ENCODE measurements at places on chromosomes 7 and 10.

GRCh38 chr7:5620459-5620881 lies 161.0 kb downstream of the RNF216 start:
- no peak for DNase-seq

DNA sequence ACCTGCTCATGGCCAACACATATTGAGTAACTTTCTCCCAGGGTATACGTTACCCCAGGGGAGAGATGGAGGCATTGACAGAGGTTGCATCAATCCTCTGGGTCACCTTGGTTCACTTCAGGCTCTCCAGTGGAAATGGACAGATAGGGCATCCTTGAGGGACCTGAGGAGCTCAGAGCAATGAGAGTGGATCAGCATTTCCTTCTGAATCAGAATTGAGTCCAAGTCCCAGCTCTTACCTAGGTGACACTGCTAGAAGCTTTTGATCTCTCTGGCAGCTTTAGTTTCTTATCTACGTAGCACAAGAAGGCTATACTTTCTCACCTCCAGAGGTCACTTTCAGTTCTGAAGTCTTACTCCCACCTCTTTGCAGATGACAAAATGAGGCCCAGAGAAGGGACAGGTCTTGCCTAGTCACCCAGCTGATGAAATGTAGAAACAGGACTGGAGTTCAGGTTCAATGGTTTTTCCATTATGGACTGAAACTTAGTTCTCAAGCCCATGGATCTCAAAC lies 35.2 kb downstream of the PANK1 start:
- DNase-seq: no peak

DNA sequence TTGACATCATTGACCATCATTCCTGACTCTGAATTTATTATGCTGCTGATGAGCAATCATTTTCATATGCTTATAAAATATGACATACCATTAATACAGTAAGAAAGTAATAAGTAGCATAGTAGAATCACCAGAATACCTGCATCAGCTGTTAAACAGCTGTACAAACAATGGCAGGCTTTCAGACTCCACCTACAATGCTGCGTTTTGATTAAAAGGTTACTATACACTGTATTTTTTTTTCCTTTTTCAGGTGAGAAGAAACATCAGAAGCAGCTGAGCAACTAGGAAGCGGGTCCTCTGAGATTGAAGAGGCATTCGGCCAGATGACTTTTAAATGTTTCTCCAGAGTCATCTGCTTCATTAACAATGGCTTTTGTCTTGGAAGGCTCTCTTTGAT lies 7.1 kb downstream of the ASNS start:
- no peak for DNase-seq

DNA sequence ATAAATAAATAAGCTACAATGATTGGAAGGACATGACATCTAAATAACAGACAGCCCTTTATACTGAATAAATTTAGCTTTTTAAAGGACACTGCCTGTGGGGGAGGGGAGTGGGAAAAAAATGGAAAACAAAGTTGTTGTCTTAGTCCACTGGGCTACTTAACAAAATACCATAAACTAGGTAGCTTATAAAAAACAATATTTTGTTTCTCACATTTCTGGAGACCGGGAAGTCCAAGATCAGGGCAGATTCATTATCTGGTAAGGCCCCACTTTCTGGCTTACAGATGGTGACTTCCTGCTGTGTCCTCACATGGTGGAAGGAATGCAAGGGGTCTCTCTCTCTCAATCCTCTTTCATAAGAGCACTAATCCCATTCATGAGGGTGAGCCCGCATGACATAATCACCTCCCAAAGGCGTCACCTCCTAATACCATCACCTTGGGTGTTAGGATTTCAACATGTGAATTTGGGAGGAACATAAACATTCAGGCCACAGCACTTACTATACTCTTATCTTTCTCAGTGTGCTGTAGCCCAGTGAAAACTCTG lies 43.0 kb downstream of the DNAJC12 start:
- DNase-seq: no peak

GRCh38 chr7:130655286-130655685 lies 13.3 kb downstream of the COPG2 start:
- no peak for DNase-seq

DNA sequence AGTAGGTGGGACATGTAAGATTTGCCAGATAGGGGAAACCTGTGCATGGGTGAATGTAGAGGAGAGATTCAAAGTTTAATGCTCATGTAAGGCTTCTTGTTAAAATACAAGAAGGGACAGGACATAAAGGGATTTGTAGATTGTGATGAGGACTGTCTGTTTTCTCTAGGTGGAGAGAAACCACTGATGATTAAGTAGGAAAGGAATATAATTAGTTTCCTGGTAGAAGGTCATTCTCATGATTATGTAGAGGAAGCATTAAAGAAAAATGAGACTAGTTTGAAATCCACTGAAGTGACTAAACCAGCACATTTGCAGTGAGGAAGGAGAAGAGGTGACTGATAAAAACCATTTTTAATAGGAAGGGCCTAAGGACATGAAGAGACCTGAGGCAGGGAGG lies 19.6 kb upstream of the MACC1 start:
- no peak for DNase-seq

- no peak for DNase-seq
Measured at GRCh38 chr10:95588025-95588424, 26.9 kb upstream of the SORBS1 start.

DNA sequence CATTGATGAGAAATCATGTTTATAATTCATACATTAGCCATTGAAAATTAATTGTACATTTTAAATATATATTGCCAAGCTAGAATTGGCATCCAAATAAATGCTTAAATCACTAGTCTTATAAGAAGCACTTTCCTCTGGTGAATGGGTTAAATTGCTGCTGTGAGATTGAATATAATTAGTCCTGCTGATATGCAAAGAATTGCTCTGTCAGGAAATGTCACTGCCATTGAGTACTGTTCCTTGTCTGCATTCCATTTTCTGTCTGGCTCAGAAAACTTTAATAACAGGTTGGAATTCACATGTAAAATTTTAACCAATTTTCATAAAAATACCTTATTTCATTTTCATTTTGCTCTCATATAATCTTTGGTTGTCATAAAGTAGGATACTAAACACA lies 589.1 kb downstream of the MAGI2 start:
- DNase-seq: no peak

DNA sequence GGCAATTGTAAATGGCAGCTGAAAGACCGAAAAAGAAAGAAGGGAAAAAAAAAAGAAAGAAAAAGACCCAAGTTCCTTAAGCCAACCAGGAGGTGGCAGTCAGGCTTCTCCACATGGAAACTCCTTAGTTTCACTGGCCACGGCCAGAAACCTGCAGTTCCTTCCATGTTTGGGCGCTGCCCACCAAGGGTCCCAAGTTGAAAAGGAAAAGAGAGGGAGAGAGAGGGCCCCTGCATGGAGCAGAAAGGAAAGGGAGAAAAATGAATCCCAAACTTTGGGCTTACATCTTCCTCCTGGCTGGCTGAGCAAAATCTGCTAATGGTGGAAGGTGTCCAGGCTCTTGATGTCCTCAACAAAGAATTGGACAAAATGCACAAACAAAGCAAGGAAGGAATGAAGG lies 31.8 kb upstream of the ABCA13 start:
- DNase-seq: no peak

GRCh38 chr10:1485357-1485756 lies 252.0 kb downstream of the ADARB2 start:
- DNase-seq: no peak

DNA sequence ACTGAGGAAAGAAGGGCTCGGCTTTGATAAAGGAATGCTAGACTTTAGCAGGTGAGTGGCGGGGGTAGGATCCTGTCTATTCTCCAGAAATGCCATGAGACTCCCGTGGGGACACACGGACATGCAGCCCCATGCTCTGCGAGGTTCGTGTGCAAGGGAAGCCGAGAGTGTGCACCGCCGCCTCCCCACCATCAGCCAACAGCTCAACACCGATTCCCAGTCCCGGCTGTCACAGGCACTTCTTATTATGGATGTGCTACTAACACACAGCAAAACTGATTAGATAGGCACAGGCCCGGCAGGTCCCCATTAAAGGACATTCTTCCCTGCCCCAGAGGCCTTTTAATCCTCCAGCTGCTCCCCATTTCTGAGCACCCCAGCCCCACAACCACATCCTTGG lies 154.4 kb downstream of the PRKAG2 start:
- DNase-seq: no peak

- no peak for DNase-seq
Measured at GRCh38 chr10:4813023-4813422, 13.0 kb upstream of the AKR1E2 start.

DNA sequence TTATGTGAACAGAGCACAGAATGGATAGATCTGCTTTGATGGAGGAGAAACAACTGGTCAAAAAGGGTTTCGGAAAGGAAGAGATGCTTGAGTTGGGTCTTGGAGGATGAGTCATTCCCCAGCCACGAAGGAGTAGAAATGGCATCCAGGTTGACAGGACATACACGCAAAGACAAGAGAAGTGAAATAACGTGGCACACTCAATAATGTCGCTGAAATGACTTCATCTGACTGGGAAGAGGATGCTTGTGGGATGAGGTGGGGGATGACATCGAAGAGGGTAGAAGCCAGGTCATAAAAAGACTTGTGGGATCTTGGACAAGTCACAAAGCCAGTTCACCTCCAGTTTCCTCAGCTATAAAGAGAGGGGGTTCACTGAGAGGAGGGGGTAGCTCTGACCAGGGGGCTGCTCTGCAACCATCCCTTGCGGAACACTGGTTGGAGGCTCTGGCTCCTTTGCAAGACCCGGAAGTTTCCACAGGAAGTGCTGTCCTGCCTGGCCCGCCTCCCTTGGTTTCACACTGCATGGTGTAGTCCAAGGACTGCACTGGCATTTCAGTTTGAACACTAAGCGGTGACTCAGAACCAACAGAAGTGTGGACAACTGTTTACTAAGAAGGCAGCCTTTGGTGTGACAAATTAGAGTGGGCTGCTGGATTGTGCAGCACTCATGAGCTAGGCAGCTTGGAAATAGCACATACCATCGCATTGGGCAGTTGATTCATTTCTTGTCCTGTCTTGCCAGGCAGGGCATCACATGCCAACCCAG lies 189.9 kb upstream of the ADO start:
- DNase-seq: no peak

- DNase-seq: no peak
Measured at GRCh38 chr10:127434006-127434405, 115.1 kb upstream of the NPS start.

GRCh38 chr10:97596101-97597082 lies 6.9 kb downstream of the C10orf62 start:
- DNase-seq: no peak

GRCh38 chr10:93364966-93365365 lies 117.2 kb downstream of the MYOF start:
- no peak for DNase-seq

- no peak for DNase-seq
Measured at GRCh38 chr10:63146503-63146902, 13.4 kb downstream of the NRBF2 start.

DNA sequence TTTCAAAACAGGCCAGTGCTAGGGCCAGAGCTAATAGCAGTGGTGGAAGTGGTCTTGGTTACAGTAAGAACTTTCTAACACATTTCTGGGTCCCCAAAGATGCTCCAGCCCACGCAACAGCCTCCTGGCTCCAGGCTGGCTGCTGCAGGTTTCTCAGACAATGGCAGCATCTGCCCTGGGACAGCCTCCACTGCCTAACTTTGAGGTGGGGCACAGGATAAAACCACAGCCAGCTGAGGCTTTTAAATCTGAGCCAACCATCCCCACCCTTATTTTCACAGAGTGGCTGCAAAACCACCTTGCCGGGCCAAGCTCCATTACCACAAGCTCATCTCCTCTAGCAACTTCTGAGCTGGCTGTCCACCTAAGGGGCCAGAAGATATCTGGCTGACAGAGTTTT lies 84.8 kb downstream of the FAM53B start:
- no peak for DNase-seq

- no peak for DNase-seq
Measured at GRCh38 chr10:121628859-121629258, 30.6 kb upstream of the FGFR2 start.

GRCh38 chr10:107022600-107023354 lies 141.7 kb downstream of the SORCS1 start:
- no peak for DNase-seq

DNA sequence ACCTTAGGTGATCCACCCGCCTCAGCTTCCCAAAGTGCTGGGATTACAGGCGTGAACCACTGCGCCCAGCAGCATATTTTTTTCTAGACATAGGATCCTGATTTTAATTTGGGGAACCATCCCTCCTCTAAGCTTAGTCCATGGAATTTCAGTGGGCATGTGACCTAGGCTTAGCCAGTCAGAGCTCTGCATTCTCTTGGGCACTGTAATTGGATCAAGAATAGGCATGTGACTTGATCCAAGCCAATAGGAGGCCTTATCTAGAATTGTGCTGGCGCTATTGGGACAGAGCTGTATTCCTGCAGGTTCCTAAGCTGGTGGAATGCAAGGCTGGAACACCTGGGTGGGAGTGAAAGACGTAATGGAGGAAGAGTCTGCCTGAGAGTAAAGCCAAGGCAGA lies 36.7 kb upstream of the CRTAC1 start:
- no peak for DNase-seq

GRCh38 chr7:23333671-23334246 lies 34.6 kb downstream of the MALSU1 start:
- DNase-seq: no peak

- no peak for DNase-seq
Measured at GRCh38 chr7:50648076-50648475, 82.9 kb upstream of the DDC start.

DNA sequence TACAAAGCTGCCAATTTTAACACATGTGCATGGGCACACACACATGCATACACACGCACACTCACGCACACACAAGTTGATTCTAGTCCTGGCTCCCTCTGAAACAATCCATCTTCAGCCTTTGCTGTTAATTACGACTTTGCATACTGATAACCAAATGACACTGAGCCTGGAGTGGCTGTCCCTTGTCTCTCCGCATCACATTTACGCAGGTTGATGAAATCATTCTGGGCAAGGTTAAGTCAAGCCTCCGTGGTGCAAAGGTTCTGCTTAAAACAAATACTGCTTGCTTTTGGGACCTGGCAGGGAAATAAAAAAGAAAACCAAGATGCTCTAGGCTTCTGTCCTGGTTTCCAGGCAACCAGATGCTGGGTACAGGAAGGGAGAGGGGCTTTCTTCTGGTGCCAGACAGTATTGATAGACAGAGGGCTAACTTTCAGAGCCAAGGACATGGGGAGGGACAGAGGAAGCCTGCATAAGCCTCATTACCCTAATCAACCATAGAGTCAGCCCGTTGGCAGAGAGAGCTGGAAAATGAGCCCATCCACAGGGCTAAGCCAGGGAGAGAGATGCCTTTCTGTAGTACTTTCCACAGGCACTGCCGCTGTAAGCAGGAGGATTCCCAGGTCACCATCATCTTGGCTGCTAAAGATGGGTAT lies 233.0 kb downstream of the WDR11 start:
- no peak for DNase-seq

GRCh38 chr10:132787495-132788179 lies 1.7 kb upstream of the NKX6-2 start:
- DNase-seq: no peak

DNA sequence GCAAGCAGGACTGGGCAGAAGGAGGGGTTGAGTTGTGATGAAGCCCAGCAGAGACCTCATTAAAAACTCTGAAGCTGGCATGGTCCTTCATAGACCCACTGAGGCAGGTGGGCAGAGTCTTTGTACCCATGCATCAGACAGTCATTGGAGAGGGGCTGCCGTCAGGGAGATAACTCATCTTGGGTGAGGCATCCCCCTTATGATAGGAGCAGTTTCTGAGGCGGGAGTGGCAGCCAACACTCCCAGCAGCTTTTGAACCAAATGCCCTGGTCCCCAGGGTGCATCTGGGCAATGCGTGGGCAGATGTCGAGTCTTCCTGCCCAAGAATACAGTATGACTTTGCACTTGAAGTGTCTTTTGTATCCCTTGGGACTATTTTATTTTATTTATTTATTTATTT lies 68.1 kb downstream of the HTR5A start:
- DNase-seq: no peak

All from activated CD8-positive, alpha-beta memory T cell treated with anti-CD3 and anti-CD28 coated beads for 4 hours (primary cell).